ENCODE measurements at places on chromosomes 5 and 9. TPM values are rescaled to one million over a fixed set of nuclear protein-coding genes. Genes with fewer than 3 reads are reported as not detected.

The CNTNAP3B gene
- total RNA-seq = 2.9 TPM

The MSH3 gene
- total RNA-seq = 20.3 TPM

The RGP1 gene
- 21.8 TPM for total RNA-seq

DNA sequence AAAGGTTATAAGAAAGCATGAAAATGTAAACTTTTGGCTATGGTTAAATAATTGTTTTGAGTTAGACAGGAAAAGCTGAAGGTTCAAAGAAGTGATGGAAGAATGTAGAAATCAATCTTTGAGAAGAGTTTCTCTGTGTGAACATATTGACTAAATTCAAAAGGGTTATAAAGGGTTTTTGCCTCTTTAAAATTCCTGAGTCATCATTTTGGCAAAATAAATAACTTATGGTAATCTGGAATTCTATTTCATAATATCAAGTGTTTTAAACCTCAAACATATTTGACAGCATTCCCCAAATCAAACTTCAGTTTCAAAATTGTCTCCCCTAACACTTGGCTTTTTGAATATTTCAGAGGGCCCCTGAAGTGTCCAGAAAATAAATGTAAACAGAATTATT, 60.6 kb upstream of the SPINK5 start:
- no peak for DNase-seq

DNA sequence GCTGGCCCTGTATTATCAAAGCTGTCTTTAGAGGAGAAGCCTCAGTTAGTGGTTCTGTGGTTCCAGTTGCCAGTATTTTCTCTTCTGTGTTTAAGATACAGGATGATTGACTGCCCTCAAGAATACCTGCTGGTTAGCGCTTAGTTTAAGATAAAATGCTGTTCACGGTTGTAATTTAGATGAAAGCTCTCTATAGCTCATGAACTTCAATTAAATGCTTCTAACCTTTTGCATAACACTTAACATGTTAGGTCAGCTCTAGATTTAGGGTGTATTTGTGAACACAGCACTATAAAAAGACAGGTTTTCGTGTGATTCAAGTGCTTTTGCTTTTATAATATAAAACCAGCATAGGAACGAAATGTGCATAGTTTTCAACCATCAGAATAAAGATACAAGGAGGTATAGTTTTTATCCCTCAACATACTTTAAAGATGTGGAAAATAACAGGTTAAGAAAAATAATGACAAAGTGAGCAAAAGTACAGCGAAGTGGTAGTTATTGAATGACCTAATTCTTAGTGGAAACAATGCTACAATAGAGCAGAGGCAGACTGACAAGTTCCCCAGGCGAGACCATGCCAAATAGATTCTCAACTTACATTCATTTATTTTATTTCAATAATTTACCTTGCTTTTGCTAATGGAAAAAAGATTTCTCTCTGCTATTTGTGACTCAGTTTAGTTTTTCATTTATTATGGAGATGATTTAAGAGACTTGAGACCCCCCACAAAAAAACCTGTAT, 602.6 kb upstream of the DMAC1 start:
- no peak for DNase-seq

DNA sequence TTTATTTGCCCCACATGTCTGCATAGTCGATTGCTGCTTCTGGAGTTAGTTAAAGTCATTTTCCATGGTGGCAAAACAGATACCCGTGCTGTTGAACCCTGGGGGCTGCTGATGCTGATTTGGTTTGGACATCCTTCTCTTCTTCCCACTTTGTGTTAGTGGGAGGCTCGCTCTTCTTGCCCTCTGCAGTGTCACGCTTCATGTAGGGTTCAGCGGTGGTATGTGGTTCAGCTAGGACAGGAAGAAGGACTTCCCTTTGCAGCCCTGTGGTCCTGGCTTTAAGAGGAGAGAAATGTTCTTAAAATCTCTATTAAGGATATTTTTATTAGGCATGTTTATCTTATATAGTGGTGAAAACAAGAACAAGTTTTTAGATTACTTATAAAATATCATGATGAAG, 36.2 kb downstream of the SLC36A1 start:
- DNase-seq = no peak

All from H1 (cell line).